Stimulated activated CD4-positive, alpha-beta T cell treated with anti-CD3 and anti-CD28 coated beads, Interleukin-15, amount 100 ng/mL, for 24 hours (primary cell): ENCODE measurements at places on chromosomes 16 and 17.
A peak's percentile ranks its signal among the peaks of the same experiment; 100 is the strongest.

- no peak for DNase-seq
Measured at GRCh38 chr17:27495460-27495859, 39.2 kb downstream of the KSR1 start.

GRCh38 chr17:27602721-27603420 lies 28.1 kb upstream of the LGALS9 start:
- DNase-seq: peak; percentile 83

GRCh38 chr17:18381158-18381952 lies 3.8 kb downstream of the EVPLL start:
- no peak for DNase-seq

GRCh38 chr17:50177983-50178834 lies 12.4 kb downstream of the SGCA start:
- DNase-seq: peak; percentile 66

GRCh38 chr17:4645642-4646041 lies 4.2 kb upstream of the ALOX15 start:
- DNase-seq: no peak

GRCh38 chr17:77208217-77208808 lies 67.5 kb downstream of the SEC14L1 start:
- no peak for DNase-seq

DNA sequence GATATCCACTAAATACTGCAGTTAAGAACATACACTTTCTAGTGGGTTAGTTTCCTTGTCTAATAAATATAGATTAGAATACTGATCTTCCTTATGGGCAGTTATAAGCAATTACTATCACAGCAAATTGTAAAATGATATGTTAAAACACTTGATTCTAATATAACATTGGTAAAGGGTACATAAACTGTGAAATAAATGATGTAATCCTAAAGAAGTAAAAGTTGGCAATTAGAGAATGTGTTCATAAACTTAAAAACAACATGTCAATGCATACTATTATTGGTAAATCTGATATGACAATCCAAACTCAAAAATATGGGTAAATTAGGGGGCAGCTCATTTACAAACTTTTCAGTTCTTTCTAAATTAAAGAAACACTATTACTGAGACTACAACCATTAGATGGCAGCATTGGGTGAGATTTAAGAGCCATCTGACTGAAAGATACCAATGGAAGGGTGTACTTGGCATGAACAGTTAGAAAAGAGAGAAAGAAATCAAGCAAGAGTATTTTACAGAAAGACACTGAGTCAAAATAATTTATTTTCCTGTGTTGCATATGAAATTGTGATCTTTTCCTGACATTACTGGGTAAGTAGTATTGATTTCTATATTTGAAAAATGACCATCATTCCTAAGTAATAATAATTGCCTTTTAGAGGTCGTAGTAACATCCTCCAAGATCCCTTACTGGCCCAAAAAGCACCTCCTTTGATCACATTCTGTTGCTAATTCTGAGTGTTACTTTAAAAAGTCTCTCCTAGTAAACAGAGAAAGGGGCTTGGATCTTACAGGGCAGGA lies 119.6 kb downstream of the SPAG9 start:
- DNase-seq: no peak

DNA sequence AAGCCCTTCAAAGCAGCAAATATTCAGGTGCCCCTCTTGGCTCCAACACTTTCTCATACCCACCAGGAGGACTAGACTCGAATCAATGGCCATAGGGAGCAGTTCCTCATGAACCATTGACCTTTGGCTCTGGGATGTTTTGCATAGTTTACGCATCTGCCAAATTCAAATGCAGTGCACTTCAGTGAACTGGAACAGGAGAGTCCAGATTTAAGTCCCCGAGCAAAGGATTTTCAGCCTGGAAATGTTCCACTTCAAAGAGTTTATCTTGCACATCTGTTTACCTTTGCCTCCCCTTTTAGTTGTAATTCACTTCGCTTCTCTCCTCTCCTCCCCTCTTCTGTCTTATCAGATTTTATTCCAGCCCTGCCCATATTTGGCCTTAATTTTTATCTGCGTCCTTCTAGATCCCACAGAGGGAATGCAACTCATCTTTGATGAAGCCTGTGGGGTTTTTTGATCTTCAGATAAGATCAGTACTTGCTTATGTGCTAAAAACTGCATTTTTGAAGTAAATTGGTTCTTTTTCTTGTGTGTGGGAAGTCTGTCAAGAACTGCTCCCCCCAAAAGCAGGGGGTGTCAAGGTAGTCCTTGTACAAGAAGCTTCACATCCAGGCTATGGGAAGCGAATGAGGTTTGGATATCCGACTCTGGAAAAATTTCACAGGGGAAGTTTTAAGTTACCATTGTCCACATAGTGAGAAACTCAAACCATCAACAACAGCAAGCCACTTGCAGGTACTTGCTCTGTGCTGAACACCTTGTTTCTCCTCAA lies 281.6 kb downstream of the RBFOX1 start:
- no peak for DNase-seq

- DNase-seq: no peak
Measured at GRCh38 chr17:76376318-76377133, 7.9 kb upstream of the SPHK1 start.

DNA sequence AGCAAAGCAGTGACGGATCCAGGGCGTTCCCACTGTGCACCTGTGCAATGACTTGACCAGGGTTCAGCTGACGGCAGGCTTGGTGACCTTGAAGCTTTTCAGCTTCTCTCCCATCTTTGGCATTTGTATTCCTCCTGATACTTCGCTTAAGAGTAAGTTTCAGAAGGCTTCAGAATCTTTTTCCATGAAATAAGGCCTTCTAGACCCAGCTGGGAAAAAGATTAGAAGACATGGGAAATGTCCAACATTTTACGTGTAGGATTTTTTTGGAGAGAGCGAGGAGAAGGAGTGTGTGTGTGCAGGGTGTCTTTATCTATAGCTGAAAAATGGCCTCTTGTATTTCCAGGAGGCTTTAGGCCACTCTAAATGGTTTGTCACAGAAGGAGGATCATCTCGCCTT lies 104.1 kb downstream of the BANP start:
- no peak for DNase-seq

DNA sequence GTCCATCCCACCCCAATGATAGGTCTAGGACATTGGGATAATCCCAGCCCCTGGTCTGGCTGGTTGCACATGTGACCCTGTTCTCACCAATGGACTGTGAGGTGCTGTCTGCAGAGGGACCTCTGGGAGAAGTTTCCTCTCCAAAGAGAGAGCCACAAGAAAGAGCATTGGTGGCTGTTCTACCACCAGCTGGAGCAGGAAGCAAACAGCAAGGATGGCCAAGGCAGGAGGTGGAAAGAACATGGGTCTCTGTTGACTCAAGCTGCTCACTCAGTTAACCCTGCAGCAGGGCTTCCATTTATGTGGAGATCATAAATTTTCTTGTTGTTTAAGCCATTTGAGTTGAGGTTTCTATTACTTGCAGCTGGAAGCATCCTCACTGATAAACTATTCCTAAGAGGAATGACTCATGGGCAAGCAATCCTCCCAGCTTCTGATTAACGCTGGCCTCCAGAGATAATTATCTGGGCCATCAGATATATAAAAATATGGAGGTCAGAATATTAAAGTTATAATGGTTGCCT lies 52.6 kb downstream of the CYB5B start:
- no peak for DNase-seq

- no peak for DNase-seq
Measured at GRCh38 chr16:23855010-23855409, 19.2 kb downstream of the PRKCB start.

DNA sequence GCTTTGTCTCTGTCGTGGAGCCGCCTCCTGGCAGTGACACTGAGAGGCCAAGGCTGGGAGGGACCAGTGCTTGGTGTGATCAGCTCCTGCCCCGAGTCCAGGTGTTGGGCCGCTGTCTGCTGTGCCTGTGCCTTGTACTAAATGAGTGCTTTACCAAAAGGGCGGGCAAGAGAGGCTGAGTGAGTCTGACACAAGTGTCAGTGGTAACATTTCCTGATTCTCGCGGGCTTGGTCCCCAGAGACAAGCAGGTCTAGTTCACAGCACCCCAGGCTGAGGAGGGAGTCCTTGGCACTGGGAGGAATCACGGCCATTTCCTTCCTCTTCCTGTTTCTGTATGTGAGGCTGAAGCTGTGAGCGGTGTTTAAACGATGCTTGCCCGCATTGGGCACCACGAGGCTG lies 30.2 kb downstream of the PLD6 start:
- peak; percentile 18 for DNase-seq

GRCh38 chr17:40561294-40561870 lies 3.9 kb downstream of the CCR7 start:
- no peak for DNase-seq

- peak; percentile 79 for DNase-seq
Measured at GRCh38 chr16:68356249-68356918, 45.6 kb downstream of the PRMT7 start.

GRCh38 chr16:14358697-14359305 lies 271.3 kb downstream of the PARN start:
- no peak for DNase-seq

- DNase-seq: no peak
Measured at GRCh38 chr16:49416001-49416675, 42.5 kb downstream of the C16orf78 start.

GRCh38 chr17:78176548-78177025 lies 8.2 kb downstream of the SYNGR2 start:
- peak; percentile 82 for DNase-seq

DNA sequence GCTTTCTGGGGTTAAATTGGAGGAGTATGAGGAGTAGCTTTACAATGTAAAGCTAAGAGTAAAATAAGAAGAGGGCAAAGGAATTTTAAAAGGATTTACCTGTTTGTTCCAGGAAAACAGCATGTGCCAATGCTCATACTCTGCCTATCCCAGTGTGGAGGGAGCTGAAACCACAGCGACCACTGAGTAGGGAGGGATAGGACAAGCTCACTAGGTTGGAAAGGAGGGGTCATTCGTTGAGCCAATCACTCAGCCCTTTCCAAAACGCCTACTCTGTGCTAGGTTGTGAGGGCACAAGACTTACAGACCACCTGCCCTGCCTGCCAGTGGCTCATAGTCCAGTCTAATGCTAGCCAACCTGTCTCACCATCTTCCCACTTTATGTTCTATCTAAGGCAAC lies 1.1 kb upstream of the DNAJC7 start:
- DNase-seq: no peak

DNA sequence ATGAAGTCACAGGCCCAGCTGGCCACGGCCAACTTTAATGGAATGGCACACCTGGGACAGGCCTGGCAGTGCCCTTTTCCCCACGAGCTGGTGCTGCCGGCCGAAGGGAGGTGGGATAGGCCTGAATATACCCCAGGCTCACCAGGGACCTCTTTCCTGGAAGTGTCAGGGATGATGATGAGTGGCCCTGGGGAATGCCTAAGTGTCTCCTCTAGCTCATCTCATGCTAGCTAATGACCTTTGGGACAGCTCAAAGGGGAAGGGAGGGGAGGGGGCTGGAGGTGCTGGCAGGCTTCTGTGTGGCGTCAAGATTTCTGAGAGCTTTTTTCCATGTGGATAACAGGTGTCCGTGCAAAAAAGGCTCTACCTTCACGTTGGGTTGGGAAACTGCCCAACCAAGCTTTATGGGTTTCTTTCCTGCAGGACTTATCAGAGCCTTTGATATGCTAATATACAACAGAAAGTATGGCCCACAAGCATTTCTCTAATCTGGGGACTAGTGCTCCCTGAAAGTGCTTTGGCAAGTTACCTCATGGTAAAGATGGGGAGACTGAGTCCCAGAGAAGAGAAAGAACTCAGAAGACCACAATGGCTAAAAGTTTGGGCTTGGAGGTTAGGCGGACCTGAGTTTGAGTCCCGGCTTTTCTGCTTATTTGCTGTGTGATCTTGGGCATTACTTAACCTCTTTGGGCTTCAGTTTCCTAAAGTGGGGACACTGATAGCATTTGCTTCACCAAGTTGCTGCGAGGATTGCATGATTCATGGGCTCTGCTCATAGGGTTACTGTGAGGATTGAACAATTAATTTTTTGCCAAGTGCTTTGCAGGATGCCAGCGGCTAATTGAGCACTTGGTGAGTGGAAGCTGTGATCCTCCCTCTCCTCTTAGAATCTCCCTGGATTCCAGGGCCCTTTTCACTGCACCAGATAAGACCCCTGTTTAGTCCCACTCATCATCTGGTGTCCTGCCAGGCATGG lies 14.0 kb downstream of the ADGRG1 start:
- no peak for DNase-seq

DNA sequence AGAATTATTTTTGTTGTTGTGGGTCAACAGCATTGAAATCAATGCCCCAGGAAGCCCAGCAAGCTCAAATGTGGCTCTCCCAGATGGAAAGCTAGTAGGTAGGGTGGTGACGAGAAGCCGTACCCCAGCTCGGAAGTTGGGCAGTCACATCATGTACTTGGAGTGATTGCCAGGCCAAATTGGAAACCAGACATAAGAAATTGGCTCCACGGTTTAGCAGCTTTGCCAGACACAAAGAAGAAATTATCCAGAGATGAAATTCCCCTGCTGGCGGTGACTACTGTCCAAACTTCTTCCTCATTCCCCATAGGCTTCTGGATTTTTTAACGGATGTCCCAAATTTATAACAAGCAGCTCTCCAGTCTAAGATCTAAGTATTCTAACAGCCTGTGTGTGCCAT lies 95.9 kb downstream of the OR1D5 start:
- no peak for DNase-seq

DNA sequence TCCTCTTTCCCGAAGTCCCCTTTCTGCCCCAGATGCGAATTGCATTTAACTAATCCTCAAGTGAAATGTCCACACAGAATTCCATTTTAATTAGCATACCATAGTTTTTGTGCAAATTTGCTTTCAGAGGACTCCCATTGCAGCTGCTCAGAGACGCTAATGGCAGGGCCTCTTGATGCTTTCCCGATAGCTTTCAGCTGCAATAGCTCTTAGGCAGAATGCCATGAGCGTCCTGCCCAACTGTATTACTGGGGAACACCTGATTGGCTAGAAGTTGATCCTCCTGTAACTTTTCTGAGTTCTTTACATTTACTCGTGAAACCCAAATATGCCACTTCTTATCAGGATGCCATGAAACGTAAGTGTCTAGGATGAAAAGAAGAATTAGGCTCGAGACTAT lies 203.0 kb downstream of the UTP18 start:
- no peak for DNase-seq

DNA sequence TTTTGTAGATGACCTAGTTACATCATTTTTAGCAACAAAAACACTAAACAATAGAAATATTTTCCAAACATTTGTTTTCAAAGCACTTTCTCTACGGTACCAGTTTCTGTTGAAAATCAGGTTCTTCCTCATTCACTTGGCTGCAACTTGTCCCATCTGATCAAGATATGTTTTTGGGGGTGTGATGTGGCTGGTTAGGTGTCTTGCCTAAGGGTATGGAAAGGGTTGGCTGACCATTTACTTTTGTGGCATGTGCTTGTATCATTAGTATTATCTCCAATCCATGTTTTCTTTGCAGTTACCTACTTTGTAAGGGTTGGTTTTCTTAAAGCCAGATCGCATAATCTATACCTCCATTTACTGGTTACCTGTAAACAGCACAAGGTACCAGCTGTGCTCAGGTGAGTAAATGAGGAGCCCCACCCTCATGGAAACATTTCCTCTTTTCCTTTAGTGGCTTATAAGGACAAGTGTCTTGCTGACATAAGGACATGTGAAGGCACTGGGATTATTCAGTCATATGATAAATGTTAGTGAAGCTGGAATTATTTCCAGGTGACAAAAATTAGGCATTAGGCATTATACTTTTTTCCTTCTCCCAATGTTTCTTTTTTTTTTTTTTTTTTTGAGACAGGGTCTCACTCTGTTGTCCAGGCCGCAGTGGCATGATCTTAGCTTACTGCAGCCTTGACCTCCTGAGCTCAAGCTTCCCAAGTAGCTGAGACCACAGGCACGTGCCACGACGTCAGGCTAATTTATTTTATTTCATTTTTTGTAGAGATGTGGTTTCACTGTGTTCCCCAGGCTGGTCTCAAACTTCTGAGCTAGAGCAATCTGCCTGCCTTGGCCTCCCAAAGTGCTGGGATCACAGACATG lies 162.0 kb downstream of the CCDC182 start:
- no peak for DNase-seq
